ENCODE measurements at places on chromosomes 11 and 22.

DNA sequence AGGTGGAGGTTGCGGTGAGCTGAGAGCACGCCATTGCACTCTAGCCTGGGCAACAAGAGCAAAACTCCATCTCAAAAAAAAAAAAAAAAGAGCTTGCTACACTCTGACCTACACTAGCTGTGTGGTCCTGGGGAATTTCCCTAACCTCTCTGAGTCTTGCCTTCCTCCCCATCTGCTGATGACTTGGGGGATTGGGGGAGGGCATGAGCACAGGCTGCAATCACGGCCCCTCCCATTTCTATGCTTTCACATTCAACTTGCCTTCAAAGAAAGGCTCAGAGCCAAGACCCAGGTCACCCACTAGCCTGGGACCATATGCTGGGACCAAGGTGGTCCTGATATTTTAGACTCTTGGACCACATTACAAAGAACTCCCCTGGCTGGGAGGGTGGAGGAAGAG is 39.8 kb upstream of the TEF start:
- DNase-seq, result no peak

DNA sequence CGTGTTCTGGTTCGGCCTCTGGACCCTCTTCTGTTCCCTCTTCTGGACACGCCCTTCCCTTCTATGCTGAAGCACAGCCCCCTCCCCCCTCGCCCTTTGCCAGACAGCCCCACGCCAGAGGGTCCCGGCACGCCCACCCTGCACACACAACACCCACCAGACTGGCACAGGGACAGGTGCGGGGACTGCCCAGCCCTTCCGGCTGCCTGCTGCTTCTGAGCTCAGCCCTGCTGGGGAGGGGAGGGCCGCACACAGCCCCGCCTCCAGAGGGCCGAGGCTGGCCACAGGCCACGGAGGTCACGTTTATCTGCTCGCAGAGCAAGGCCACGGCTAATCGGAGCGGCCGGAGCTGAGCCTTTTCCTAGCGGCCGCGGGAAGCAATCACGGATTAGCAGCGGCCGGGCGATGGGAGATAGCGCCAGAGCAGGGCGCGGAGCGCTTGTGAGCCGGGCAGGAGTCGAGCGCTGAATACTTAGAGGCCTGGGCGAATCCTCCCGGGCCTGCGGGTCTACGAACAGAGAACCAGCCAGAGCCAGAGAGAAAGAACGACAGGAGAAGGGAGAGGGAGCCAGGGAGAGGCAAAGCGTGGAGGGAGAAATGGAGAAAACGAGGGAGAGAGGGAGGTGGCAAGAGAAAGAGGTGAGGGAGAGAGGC is 21.5 kb downstream of the OTUB1 start:
- DNase-seq, result no peak

DNA sequence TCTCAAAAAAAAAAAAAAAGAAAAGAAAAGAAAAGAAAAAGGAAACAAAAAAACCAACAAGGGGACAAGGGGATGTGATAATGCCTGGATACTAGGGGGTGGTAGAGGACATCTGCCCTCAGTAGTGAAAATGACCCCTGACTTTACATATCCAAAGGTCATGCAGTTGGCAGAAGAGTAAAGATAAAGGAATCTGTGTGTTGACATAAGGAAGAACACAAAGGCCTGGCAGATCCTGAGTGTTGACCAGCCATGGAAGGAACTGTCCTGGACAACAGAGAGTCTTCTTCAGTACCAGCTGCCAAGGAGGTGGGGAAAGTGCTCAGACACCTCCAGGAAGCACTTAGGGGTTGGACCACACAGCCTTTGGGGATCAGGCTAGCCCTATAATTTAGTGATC is 12.6 kb downstream of the SLC43A1 start:
- no peak for DNase-seq

DNA sequence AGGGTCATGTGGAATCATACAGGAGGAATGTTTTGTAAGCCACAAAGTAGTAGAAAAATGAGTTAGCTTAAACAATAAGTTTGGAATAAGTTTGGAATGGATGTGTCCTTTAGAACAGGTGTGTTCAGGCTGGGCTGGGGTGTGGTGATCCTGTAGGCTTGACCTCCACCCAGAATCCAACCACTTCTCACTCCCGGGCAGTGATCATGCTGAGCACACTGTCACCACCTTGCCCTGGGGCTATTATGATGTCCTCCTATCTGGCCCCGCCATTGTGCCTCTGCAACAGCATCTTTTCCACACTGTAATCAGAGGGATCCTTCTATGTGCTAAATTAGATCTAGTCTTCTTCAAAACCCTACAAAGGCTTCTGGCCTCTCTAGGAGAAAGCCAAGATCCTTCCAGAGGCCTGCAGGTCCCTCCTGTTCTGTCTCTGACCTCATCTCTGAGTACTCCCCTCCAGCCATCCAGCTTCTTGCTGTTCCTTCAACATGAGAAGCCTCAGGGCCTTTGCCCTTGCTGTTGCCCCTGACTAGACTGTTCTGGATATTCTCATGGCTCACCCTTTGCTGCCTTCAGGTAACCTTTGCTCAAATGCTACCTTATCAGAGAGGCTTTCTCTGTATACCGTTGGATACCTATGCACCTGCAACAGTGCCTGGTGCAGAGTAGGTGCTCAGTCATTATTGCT is 18.8 kb upstream of the ACCSL start:
- no peak for DNase-seq

- no peak for DNase-seq
Measured at GRCh38 chr11:24253237-24253760, 243.6 kb upstream of the LUZP2 start.

- no peak for DNase-seq
Measured at GRCh38 chr11:101612481-101612880, 28.7 kb upstream of the TRPC6 start.

All from activated CD4-positive, alpha-beta T cell treated with anti-CD3 and anti-CD28 coated beads for 24 hours (primary cell).